H1 (cell line): ENCODE measurements at places on chromosomes 5 and 9.
A peak's percentile ranks its signal among the peaks of the same experiment; 100 is the strongest.

DNA sequence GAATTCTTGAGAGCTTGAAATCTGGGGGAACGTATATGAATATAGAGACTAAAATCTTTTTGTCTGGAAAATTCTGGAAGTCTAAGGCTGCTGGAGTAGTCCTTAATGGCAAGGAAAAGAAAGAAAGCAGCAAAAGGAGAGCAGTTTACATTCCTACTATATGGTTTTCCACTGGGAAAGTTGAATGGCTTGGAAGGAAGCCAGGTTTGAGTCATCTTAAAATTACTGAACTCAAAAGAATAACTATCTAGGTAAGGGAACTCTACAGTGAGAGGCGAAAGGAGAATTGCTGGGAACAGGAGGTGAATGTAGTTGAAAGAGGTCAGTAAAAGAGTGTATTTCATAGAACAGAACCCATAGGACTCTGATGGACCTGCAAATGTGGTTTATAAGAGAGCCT is 258.1 kb upstream of the EDIL3 start:
- no peak for DNase-seq

DNA sequence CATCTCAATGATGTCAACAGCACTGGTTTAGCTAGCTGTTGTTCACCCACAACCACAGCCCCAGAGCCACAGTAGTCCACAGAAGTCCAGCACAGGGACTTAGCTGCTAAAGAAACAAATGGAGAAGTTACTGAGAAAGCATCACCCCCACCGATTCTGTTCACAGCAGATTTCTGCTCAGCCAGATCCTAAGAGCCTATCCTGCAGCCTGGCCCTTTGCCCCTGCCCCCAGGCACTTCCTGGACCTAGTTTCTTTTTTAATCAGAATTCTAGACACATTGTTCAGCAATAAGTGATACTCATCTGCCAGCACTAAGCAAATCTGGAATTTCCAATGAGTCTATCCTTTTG is 7.4 kb downstream of the B4GALT1 start:
- no peak for DNase-seq

- DNase-seq: peak; percentile 94
Observed at GRCh38 chr9:127244609-127245601, 19.7 kb upstream of the GARNL3 start.

DNA sequence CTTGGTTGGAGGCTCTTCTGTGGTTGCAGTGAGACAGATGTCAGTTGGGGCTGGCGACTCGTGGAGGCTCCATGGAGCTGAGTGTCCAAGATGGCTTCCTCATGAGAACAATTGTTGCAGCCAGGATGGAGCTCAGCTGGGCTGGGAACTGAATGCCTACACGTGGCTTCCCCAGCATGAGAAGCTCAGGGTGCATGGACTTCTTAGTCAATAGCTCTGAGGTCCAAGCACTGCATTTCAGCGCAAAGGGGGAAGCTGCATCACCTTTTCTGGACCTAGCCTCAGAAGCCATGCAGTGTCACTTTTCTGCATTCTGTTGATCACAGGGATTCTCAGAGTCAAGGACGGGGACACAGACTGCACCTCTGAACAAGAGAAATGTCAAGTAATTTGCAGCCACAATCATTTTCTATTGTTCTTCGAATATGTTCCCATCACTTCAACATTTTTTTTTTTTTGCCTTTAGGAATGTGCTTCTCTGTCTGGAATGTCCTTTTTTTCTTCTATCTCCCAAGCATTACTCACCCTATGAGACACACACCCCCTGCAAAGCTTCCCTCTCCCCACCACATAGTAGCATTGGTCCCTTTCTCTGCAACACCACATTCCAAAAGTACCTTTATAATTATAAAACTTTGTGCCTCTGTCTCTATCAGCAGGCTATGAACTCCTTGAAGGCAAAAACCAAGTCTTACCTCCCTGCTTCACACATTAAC is 57.5 kb upstream of the STK32A start:
- DNase-seq: no peak

DNA sequence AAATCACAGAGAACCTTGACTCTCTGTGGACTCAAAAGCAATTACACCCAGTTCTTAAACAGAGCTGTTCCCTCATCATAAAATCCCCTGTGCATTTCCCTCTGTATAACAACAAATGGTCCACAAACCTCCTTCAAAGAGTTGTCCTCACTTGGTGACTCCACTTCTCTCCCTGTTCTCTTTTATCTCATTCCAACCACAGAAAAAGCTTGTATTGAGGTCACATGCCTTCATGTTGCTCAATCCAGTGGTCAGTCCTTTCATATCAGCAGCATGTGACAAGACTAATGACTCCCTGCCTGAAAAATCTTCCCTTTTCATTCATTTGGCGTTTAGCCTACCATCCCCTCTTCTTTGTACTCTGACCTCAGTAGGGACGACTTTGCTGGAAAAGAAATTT is 158.0 kb downstream of the DEPDC1B start:
- DNase-seq: no peak

- DNase-seq: no peak
Observed at GRCh38 chr5:24547132-24547531, 97.6 kb downstream of the CDH10 start.

DNA sequence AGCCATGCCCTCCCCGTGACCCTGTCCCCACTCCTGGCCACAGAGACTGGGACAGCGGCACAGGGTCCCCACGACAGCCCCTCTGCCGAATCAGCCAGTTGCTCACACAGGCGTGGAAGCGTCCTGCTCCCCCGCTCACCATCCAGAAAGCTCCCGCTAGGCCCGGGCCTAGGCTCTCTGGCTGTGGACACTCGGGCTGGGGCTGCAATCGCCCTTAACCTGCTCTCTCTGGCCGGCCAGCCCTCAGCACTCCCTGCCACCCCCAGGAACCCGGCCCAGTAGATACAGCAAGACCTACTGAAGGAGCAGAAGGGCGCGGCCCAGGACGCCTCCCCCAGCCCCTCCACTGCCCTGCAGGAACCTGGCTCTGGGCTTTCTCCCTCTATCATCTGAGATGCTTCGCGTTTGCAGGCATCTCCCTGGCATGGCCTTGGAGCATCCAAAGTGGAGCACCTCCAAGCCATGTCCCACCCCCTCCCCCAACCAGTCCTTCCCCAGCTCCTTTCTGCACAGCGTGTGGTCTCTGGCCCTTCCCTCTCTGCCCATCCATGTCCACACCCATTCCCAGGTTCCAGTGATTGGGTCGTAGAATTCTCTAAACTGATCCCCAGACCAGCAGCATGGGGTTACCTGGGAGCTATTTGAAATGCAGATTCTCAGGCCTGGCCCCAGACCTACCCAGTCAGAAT is 113.7 kb upstream of the LMX1B start:
- DNase-seq: no peak

DNA sequence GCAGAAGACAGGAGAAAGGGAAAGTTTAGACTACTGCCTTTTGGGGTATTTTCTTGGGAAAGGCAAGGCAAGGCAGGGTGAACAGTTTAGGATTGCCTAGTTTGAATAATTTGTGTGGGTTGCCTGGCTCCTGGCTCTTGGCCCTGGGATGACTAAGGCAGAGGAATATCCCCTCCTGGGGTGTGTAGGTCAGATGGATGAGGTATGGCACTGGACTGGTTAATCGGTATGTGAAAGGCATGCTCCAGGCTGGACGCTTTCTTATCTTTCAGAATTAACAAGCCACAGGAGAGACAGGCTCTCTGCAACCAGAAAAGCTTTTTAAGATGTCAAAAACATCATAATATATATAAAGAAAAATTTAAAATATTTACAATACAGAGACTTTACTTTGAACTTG is 58.6 kb downstream of the STARD4 start:
- DNase-seq: no peak

DNA sequence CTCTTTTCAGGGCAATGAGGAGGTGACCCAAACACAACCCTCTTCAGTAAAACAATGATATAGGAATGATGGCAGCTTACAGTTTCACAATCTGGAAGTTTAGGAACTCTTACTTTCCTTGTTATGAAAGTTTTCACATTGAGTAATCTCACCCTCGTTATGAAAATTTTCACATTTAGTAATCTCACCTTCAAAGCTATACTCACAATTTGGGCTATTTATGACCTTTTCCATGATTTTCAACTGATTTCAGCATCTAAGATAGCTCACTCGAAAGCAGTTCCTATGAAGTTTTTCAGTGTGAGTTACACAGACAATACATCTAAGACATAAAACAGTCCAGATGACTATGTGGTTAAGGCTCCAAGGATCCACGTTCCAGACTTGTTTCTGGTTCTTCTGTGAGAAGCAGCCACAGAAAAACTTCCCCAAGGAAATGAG is 57.1 kb downstream of the FOXD1 start:
- no peak for DNase-seq
